RWPE1 (cell line): ENCODE measurements at places on chromosomes 13 and 19.

DNA sequence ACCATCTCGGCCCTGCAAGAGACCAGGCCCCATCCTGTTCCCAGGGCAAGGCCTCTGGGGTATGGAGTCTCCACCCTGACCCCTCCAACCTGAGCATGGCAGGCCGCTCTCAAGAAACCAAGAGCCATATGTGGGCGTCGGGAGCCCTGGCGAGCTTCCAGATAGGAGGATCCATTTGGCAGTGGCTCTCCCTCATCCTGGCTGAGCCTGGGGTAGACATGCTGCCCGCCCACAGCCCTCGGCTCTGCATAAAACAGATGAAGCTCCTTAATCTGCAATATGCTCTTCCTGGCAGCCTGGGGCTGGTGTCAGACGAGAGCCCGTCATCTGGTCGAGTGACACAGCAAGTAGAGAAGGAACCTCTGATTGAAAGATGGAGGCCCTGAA, 6.1 kb downstream of the ATP13A1 start:
- DNase-seq = no peak

DNA sequence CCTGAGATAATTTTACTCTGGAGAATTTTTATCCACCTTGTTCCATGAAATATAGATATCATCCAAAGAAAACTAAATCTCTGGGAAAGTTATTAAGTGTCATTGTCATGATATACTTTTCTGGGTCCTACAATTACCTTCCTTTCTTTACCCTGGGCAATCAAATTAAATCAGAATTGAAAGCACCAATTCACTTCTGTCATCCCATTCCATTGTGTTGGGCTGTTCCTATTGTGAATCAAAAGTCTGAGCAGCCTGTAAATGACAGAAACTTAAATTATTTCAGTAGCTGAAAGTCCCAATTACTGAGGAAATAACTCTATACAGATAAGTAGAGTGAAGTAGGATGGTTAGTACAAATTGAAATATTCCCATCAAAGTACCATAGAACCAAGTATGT, 1284.2 kb downstream of the EFNB2 start:
- no peak for DNase-seq

GRCh38 chr13:23288564-23288963, 107.8 kb downstream of the SGCG start:
- DNase-seq = no peak

- no peak for DNase-seq
Measured at GRCh38 chr19:12954612-12954962, 2.4 kb downstream of the GADD45GIP1 start.

- no peak for DNase-seq
Measured at GRCh38 chr19:1765904-1766799, 12.8 kb downstream of the ONECUT3 start.

DNA sequence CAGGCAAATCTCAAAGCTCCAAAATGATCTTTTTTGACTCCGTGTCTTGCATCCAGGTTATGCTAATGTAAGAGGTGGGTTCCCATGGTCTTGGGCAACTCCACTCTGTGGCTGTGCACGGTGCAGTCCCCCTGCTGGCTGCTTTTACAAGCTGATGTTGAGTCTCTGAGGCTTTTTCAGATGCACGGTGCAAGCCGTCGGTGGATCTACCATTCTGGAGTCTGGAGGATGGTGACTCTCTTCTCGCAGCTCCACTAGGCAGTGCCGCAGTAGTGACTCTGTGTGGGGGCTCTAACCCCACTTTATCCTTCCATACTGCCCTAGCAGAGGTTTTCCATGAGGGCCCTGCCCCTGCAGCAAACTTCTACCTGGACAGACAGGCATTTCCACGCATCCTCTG, 266.8 kb upstream of the GPC6 start:
- DNase-seq = no peak

GRCh38 chr19:58091251-58091995, 6.6 kb downstream of the ZSCAN18 start:
- no peak for DNase-seq

DNA sequence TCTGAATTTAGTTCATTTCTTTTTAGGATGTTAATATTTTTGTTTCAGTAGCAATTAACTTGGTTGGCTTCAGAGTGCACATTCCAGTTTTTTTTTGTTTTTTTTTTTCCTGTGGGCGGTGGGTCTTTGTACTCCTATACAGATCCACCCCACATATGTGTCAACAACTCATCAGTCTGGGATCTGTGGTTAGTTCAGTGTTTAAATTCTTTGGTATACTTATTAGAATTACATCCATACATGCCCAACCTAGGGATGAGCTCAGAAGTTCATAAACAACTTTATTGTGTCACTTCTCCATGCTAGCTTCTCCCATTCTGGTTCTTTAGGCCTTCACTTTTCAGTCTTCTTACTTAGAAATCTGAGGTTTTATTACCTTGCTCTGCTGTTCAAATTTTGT, 50.9 kb downstream of the PCCA start:
- DNase-seq = no peak

GRCh38 chr13:49935171-49936074, 717 bp downstream of the SPRYD7 start:
- DNase-seq = peak; percentile 30

DNA sequence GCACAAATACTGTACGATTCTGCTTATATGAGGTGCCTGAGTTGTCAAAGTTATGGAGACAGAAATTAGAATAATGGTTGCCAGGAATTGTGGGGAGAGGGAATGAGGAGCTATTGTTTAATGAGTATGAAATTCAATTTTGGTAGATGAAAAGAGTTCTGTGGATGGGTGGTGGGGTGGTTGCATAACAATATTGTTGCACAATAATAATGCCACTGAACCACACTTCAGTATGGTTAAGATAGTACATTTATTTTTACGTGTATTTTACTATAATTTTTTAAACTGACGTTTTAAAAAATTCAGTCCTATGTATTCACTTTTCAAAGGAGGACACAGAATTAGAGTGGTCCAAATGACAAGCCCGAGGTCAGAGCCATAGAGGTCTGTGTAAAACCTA, 1.8 kb upstream of the OXGR1 start:
- DNase-seq = no peak

GRCh38 chr13:24709186-24709913, 29.1 kb downstream of the ATP12A start:
- DNase-seq = no peak

- peak; percentile 70 for DNase-seq
Measured at GRCh38 chr13:46595136-46595884, 42.3 kb downstream of the LRCH1 start.

- DNase-seq = no peak
Measured at GRCh38 chr13:109172136-109172535, 542.7 kb downstream of the MYO16 start.

GRCh38 chr13:25752957-25753551, 298.8 kb downstream of the SHISA2 start:
- DNase-seq = peak; percentile 51

GRCh38 chr13:70390968-70391367, 282.7 kb upstream of the KLHL1 start:
- DNase-seq = no peak

GRCh38 chr19:2633693-2634075, 68.8 kb downstream of the GNG7 start:
- no peak for DNase-seq

DNA sequence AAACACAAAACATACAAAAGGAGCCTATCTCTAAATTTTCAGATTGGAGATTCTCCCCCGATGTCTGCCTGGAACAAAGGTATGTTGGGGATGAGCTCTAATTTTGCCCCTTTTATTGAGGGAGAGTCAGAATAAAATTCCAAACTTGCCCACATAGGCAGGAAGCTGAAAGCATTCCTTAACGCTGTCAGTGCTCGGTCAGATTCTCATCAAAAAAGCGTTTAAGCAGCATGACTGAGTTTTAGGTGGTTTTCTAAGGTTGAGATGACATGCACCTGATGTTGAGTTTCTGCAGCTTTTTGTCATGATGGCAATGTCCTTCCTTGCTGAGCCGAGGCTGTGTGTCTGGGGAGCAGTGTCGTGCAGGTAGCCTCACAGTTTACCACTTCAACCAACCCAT, 48.4 kb upstream of the MEDAG start:
- DNase-seq = no peak

GRCh38 chr13:23500849-23501248, 67.3 kb upstream of the SACS start:
- no peak for DNase-seq

- DNase-seq = peak; percentile 46
Measured at GRCh38 chr13:48333976-48334375, 30.4 kb downstream of the RB1 start.

DNA sequence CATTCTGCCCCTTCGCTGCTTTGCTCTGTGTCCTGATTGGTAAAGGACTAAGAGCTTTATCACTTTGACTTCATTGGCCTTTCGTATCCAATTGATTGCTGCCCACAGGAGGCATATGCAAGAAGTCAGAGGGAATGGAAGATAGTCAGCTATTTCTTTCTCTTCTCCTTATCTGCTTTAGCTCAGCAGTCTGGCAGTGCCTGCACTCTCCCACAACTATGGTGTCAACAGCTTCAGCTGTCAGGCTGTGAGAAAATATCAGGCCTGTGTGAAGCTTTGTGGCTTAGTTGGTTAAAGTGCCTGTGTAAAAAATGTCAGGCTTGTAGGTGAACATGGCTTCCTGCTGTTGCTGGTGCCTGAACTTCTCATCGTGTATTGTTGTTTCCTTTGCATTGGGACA, 243.0 kb downstream of the PCDH17 start:
- no peak for DNase-seq

DNA sequence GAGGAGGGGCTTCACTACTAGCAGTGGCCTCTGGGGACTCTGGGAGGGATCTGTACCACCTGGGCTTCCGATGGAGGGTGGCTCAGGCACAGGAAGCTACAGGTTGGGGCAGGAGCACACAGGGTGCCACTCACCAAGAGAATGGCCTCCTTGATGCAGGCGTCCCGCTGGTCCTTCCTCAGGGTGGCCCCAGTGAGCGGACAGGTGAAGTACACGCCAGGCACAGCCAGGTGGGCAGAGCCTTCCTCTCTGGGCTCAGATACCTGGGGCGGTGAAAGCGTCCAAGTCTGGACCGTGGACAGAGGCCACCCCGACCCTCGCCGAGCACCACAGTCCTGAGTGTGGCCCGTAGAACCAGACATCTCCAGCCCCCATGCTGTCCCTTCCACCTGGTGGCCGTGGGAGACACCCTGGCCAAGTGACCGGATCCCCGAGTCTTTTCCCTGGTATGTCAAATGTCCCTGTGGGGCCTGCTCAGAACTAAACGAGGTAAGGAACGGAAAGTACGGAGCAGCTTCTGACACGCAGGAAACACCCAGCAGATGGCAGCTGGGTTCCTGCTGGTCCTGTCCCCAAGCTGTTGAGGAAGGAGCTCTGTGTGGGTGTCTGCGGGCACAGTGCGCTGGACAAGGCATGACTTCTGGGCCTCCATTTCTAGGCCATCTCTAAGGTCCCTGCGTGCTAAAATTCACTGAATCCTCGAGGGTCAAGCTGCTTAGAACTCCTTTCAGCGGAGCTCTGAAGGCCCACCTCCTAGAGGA, 5.2 kb downstream of the UBXN6 start:
- DNase-seq = no peak

DNA sequence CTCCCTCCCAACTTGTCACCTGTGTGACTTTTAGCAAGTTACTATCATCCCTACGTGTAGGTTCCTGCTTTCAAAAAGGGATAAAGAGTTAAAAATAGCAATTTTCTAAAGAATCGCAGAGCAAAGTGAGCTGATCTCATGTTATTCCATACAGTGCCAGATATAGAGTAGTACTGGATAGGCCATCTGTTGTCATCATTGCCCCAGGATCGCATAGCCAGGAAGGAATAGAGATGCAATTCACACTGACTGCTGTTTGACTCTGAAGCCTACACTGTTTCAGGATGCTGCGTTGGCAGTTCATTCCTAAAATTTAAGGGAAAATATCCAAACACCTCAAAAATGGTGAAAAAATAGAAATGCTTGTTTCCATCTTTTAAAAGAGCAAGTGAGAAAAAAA, 138.9 kb downstream of the SHISA2 start:
- no peak for DNase-seq

DNA sequence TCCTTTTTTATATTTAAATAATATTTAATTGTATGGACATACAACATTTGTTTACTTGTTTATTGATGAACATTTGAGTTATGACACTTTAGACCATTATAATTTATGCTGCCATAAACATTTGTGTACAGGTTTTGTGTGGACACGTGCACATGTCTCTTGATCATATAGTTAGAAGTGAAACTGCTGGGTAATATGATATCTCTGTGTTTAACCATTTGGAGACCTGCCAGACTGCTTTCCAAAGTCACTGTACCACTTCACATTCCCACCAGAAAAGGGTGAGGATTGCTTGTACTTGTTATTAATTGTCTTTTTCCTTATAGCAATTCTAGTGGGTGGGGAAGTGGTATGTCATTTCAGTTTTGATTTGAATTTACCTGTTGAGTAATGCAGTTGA, 145.6 kb upstream of the KLHL1 start:
- no peak for DNase-seq

DNA sequence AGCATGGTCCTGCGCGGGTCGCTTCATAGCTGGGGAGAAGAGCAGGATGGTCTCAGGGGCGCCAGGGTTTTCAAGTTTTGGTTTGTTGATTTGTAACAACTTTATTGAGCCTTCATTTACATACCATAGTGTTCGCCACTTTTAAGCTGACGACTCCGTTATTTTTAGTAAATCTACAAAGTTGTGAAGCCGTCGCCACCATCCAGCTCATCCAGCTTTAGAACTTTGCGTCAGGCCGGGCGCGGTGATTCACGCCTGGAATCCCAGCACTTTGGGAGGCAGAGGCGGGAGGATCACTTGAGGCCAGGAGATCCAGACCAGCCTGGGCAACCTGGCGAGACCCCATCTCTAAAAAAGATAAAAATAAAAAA, 404 bp downstream of the C19orf44 start:
- DNase-seq = no peak

DNA sequence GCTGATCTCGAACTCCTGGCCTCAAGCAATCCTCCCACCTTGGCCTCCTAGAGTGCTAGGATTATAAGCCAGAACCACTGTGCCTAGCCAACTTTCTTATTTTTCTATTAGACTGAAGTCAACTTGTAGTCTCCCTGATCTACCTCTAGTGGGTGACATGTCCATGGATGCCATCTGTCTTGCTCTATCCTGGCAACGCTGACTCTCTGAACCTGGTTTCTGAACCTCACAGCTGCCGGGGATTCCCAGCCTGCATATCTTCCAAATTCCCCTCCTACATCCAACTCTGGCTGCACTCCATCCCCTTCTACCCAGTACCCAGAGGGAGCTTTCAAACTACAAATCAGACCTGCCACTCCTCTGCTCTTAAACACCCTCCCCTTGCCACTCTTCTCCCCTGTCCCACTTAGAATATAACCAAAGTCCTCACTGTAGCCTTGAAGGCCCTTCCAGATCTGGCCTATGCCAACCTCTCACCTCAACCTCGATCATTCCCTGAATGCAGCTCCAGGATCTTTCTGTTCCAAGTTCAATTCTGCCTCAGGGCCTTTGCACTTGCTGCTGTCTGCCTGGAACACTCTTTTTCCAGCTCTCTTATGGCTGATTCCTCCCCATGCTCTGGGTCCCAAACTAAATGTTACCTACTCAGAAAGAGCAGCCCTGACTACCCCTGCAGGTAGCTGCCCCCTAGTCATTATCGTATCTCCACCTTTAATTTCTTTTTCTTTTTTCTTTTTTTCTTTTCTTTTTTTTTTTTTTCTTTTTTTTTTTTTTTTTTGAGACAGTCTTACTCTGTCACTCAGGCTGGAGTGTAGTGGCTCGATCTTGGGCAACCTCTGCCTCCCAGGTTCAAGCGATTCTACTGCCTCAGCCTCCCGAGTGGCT, 2.2 kb downstream of the CLIP3 start:
- DNase-seq = no peak

GRCh38 chr19:1237027-1237659, 662 bp downstream of the CBARP start:
- no peak for DNase-seq
